T-cell (primary cell): ENCODE measurements at places on chromosomes 6 and 20. TPM values are rescaled to one million over a fixed set of nuclear protein-coding genes. Genes with fewer than 3 reads are reported as not detected.

- DNase-seq: no peak
- H3K4me1 ChIP-seq: no peaks in the 10 kb centered on the region
- H3K4me3 ChIP-seq: no peak overlapping the region
- peaks cover 13% of the 10 kb centered on the region for H3K27me3 ChIP-seq
Observed at GRCh38 chr20:40728470-40728869, 39.4 kb upstream of the MAFB start.

- DNase-seq: no peak
- peaks cover 3% of the 10 kb centered on the region for H3K27me3 ChIP-seq
- H3K36me3 ChIP-seq: no peaks in the 10 kb centered on the region
- no peak overlapping the region for H3K27ac ChIP-seq
- H3K4me3 ChIP-seq: no peak overlapping the region
- no peaks in the 10 kb centered on the region for H3K4me1 ChIP-seq
Observed at GRCh38 chr6:4712291-4712690, 63.9 kb upstream of the CDYL start.

DNA sequence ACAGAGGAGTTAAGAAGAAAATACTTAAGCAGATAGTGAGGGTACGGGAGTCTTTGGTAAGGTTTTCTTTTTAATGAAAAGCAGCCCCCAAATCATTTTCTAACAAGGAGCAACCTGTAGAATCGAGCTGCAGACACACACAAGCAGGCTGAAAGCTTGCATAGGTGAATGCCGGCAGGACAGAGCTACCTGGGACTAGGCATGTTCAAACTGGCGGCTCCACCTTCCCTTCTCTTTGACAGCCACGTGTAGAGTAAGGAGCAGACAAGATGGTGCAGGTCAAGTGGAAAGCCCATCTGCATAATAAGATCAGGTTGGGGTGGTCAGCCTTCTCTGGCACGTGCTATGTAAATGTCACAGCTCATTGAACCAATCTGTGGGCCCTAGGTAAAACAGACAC lies 1292.4 kb downstream of the EPHA7 start:
- no peaks in the 10 kb centered on the region for H3K4me1 ChIP-seq
- DNase-seq: no peak
- no peaks in the 10 kb centered on the region for H3K27me3 ChIP-seq
- H3K36me3 ChIP-seq: no peaks in the 10 kb centered on the region
- H3K4me3 ChIP-seq: no peak overlapping the region
- no peak overlapping the region for H3K27ac ChIP-seq

DNA sequence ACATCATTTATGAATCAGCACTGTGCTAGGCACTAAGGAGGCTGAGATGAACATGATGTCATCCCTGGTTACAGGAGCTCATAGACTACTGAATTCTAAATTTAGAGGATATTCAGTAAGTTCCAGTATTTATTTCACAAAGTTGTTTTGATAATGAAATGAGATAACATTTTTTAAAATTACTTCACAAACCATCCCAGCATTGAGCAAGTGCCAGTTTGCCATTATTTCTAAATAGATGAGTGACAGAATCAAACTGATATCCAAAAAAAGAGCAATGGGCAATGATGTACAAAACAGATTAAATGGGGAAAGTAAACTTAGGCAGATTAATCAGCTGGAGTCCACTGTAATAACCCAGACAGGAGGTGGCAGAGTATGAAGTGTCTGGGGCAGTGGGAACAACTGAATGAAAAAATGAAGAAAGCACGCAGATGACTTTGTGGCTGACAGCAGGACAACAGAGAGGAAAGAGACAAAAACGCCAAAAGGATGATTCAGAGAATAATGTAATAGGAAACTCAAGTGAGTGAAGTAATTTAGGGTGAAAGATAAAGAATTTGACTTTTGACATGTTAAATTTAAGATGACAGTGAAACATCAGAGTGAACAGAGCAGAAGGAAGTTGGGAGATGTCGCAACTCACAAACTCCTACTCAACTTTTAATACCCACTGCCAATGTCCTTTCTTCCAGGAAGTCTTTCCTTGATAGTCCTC lies 70.2 kb downstream of the RCAN2 start:
- DNase-seq: no peak
- no peaks in the 10 kb centered on the region for H3K4me1 ChIP-seq
- no peak overlapping the region for H3K4me3 ChIP-seq
- H3K36me3 ChIP-seq: no peaks in the 10 kb centered on the region

DNA sequence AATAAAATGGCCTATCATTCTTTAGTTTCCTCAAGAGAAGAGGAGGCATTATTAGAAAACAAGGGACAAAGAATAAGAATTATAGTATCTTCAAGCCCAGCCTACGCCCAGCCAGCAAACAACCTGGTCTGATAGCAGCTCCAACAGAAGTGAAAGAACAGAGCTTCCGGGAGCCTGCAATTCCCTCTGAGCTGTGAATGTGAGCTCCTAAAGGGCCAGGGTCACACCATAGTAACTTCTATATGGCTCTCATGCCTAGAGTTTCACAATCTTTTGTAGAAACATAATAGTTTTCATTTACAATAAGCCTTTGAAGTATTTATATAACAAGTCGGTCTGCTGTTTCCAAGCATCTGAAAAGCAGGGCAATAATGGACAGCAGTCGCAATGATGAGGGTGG lies 116.5 kb downstream of the SMLR1 start:
- no peaks in the 10 kb centered on the region for H3K4me1 ChIP-seq
- H3K27me3 ChIP-seq: no peaks in the 10 kb centered on the region
- no peaks in the 10 kb centered on the region for H3K36me3 ChIP-seq

- H3K27me3 ChIP-seq: no peaks in the 10 kb centered on the region
- H3K27ac ChIP-seq: no peak overlapping the region
- H3K4me1 ChIP-seq: peaks cover 7% of the 10 kb centered on the region
Observed at GRCh38 chr20:47676219-47676721, 109.0 kb downstream of the SULF2 start.

- no peak overlapping the region for H3K27ac ChIP-seq
- peaks cover 29% of the 10 kb centered on the region for H3K36me3 ChIP-seq
- no peaks in the 10 kb centered on the region for H3K4me1 ChIP-seq
Observed at GRCh38 chr6:89799756-89800155, 19.8 kb downstream of the MDN1 start.

DNA sequence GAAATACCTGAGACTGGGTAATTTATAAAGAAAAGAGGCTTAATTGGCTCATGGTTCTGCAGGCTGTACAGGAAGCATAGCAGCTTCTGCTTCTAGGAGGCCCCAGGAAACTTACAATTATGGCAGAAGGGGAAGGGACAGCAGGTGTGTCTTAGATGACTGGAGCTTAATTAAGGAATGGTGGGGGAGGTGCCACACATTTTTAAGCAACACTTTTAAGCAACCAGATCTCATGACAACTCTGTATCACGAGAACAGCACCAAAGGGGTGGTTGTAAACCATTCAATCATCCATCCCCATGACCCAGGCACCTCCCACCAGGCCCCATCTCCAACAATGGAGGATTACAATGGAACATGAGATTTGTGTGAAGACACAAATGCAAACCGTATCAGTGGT lies 26.9 kb downstream of the FIG4 start:
- H3K4me1 ChIP-seq: no peaks in the 10 kb centered on the region
- H3K27me3 ChIP-seq: no peaks in the 10 kb centered on the region
- H3K4me3 ChIP-seq: no peak overlapping the region
- H3K27ac ChIP-seq: no peak overlapping the region
- DNase-seq: no peak
- no peaks in the 10 kb centered on the region for H3K36me3 ChIP-seq

GRCh38 chr6:141467041-141467440 lies 665.7 kb upstream of the GJE1 start:
- no peak for DNase-seq
- no peaks in the 10 kb centered on the region for H3K4me1 ChIP-seq

DNA sequence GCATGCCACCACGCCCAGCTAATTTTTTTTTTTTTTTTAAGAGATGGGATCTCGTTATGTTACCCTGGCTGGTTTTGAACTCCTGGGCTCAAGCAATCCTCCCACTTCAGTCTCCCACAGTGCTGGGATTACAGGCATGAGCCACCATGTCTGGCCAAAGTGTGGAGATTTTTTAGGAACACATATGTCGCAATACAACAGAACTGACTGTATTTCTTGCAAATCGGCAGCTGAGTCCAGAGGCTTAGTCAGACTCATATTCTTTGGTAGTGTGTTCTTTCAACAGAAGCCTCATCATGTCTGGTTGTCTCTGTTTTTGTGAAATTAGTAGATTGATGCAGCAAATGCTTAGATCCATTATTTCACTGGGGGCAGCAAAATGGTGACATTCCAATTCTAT lies 23.9 kb upstream of the CD164 start:
- no peaks in the 10 kb centered on the region for H3K36me3 ChIP-seq
- H3K4me3 ChIP-seq: no peak overlapping the region
- no peak for DNase-seq
- H3K27me3 ChIP-seq: no peaks in the 10 kb centered on the region

DNA sequence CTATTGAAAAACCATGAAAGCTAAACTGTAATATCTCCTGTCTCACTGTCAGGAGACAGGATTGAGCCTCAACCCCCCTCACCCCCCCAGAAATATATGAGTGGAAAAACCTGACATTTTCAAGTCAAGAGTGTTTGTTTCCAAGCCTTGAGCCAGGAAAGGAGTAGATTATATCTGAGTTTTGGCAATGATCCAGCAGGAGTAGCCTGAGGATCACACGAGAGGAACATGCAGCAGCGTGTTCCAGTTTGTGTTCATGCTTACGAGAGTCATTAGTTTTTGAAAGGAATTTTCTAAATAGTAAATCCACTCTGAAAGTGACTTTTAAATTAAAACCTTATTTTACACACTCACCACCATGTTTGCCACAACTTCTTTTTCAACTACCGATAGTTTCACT lies 15.8 kb downstream of the IL22RA2 start:
- H3K4me1 ChIP-seq: no peaks in the 10 kb centered on the region
- H3K4me3 ChIP-seq: no peak overlapping the region
- no peak for DNase-seq
- no peak overlapping the region for H3K27ac ChIP-seq
- no peaks in the 10 kb centered on the region for H3K27me3 ChIP-seq

- H3K36me3 ChIP-seq: peaks cover 9% of the 10 kb centered on the region
- H3K4me3 ChIP-seq: no peak overlapping the region
- no peaks in the 10 kb centered on the region for H3K27me3 ChIP-seq
Observed at GRCh38 chr20:5136096-5136495, 9.3 kb downstream of the CDS2 start.

DNA sequence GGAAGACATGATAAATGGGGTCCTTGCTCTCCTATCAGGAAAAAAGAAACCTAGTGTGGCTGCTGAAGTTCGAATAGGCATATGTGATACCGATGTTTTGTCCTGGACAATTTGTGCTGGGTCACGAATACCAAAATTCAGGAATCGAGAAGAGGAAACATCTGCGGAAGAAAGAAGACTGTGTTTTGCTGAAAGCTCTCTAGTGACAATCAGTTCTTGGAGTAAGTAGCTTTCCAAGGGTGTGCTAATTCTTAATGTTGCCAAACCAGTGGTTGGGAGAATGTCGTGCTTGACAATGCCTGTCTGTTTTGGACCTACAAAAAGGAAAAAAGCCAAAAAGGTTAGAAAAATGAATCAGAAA lies 956.1 kb downstream of the PHF3 start:
- H3K4me1 ChIP-seq: no peaks in the 10 kb centered on the region
- H3K36me3 ChIP-seq: no peaks in the 10 kb centered on the region
- H3K4me3 ChIP-seq: no peak overlapping the region
- H3K27ac ChIP-seq: no peak overlapping the region

GRCh38 chr6:100228437-100228833 lies 234.4 kb upstream of the MCHR2 start:
- H3K4me3 ChIP-seq: peak overlapping the region; percentile 54
- no peak overlapping the region for H3K27ac ChIP-seq
- H3K36me3 ChIP-seq: no peaks in the 10 kb centered on the region
- no peaks in the 10 kb centered on the region for H3K27me3 ChIP-seq

DNA sequence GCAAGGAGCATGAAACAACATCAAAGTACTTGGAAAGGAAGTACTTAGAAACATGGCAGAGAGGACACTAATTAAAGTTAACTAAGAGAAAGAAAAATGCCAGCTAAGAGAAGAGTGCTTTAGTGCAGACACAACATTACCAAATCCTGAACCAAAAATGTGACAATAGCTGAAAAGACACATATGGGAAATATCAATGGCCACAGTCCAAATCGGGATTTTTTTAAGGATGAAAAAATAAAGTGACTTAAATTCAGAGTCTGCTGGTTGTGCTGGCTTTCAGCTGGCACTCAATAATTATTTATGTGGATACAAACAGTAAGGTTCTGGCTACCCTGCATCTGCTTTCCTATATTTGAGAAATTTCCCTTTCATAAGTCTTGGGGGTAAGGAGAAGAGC lies 12.6 kb upstream of the DST start:
- no peak for DNase-seq
- no peaks in the 10 kb centered on the region for H3K36me3 ChIP-seq
- no peak overlapping the region for H3K27ac ChIP-seq
- H3K27me3 ChIP-seq: no peaks in the 10 kb centered on the region
- H3K4me1 ChIP-seq: no peaks in the 10 kb centered on the region
- no peak overlapping the region for H3K4me3 ChIP-seq

GRCh38 chr6:37822851-37823682 lies 3.5 kb downstream of the ZFAND3 start:
- H3K27me3 ChIP-seq: no peaks in the 10 kb centered on the region
- peaks cover 36% of the 10 kb centered on the region for H3K4me1 ChIP-seq
- peak; percentile 5 for DNase-seq
- no peaks in the 10 kb centered on the region for H3K36me3 ChIP-seq

DNA sequence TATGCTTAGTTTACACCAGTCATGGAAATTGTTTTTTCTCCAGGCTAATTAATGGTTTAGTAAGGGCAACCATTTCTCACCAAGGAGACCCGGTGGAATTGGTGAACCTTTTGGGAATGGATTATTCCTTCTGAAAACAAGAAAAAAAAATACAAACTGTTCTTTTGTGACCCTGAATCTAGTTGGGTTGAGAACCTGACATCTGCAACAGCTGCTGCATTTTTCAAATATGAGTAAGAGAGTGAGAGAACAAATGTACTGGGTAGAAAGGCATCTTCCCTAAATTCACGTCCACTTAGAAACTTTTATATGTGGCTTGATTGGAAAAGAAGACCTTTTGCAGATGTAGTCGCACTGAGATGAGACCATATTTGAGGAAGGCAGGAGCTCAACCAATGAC lies 553.4 kb upstream of the EPHA7 start:
- no peaks in the 10 kb centered on the region for H3K36me3 ChIP-seq
- DNase-seq: no peak
- no peaks in the 10 kb centered on the region for H3K4me1 ChIP-seq
- H3K27ac ChIP-seq: no peak overlapping the region
- no peaks in the 10 kb centered on the region for H3K27me3 ChIP-seq
- no peak overlapping the region for H3K4me3 ChIP-seq

Gene SCUBE3
- not detected for total RNA-seq

Gene FNDC1
- total RNA-seq: not detected

Gene VNN1
- total RNA-seq: not detected

Gene GPR6
- total RNA-seq: not detected

Gene CCN6
- total RNA-seq: not detected

Gene TSBP1
- total RNA-seq: not detected

Gene FBXO5
- total RNA-seq: 8.1 TPM

Gene ULBP3
- 0.79 TPM for total RNA-seq

Gene COL12A1
- 0.59 TPM for total RNA-seq
